Mesothelial cell of epicardium (in vitro differentiated cells): ENCODE measurements at places on chromosomes 5 and 9. TPM values are rescaled to one million over a fixed set of nuclear protein-coding genes. Genes with fewer than 3 reads are reported as not detected.

DNA sequence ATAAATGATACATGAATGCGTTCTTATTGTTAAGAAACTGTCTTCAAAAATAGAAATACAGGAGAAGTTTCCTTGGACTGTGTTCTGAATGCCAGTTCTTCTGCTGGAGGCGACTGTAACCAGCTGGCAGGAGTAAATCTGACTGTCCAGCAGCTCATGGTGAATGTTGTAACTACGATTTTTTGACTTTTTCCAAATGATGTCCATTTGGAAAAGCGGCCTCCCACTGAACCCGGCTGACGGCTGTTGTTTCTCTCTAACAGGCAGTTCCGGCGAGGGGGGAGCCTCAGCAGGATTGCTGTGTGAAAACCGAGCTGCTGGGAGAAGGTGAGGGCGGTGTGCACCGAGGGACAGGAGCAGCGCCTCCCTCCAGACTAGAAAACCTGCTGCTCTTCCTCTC, 91.9 kb downstream of the EHMT1 start:
- no peak for DNase-seq

DNA sequence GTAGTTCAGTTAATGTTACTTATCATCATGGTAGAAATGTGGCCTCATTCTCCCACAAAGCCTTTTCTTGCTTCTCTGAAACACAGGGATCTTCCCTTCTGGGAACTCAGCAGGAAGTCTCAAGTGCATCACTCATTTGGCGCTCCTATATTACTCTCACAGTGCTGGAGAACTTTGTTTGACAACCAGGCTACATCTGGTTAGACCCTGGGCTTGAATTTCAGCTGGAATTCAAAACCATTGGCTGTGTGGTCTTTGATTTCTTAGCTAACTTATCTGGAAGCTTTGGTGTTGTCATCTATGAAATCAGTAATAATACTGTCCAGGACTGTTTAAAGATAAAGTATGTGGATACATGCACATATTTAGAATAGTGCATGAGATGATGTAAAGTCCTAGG, 1777.1 kb downstream of the MAT2B start:
- DNase-seq = no peak

DNA sequence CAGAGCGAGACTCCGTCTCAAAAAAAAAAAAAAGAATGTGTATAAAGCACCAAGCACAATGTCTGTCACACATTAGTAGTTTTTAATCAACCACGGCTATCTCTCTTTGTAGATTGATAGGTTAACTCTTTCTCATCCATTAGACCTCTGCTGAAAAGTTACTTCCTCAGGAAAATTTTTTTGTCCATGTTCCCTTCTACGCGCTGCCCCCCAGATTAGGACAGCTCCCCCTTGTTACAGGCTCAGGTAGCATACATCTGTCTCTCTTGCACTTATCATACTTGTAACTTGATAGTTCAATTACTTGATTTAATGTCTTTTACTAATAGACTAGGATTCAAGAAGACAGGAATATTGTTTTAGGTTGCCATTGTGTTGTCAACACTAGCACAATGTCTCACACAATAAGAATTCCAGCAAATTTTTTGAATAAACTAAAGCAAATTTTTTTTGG, 1.5 kb downstream of the SPDL1 start:
- no peak for DNase-seq

DNA sequence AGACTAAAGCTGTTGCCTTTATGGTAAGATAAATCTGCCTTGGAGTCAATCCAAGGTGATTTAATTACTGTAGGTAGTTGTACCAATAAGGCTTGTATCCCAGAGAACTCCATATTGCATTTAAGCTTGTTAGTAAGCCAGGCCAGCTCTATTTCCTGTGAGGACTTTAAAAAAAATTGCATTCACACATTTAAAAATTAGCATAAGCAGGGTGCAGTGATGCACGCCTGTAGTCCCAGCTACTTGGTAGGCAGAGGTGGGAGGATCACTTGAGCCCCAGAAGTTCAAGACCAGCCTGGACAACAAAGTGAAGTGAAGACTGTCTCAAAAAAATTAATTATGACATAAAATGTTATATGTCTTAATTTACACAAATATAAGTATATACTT, 28.7 kb upstream of the ABL1 start:
- DNase-seq = no peak

- DNase-seq = no peak
Measured at GRCh38 chr9:70131296-70131695, 87.6 kb downstream of the MAMDC2 start.

- no peak for DNase-seq
Measured at GRCh38 chr5:63118221-63118620, 539.6 kb downstream of the LRRC70 start.

- DNase-seq = no peak
Measured at GRCh38 chr9:4537581-4537980, 47.3 kb downstream of the SLC1A1 start.

DNA sequence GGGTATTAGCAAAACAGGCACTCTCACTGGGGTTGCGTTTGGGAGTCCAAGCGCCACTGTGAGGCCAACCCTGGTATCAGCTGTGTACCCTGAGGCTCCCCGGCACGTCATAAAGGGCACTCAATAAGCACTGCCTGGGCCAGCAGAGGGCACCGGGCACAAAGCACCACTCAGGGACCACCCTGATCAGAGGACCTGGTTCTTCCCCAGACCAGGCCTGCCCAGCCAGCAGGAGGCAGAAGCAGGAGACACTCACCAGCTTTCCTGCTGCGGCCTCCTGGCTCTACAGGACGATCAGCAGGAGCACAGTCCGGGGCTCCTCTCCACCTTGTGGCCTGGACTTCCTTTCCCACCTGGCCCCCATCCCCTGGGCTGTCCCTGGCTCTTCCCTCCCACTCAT, 12.6 kb downstream of the MGAT1 start:
- no peak for DNase-seq

- DNase-seq = no peak
Measured at GRCh38 chr5:55324815-55325418, 17.1 kb downstream of the MTREX start.

DNA sequence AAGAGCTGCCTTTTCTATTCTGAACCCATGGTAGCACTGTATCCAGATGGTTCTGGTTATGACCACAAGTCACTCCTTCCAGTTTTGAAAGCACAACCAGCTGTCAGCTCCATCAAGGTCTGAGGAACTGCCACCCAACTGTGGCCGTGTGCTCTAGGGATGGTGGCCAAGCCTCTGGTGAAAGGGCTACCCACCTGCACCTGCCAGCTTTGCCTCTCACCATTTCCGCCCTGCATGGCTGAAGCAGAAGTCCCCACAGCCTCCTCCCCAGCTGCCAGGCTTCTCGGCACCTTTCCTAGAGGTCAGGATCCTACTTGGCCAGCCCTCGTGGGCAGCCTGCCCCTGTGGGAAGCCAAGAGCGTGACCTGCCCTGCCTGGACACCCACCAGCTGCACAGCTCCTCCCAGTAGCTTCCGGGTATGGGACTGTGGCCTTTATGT, 16.8 kb downstream of the SEMA5A start:
- DNase-seq = no peak

GRCh38 chr9:135320943-135321342, 158.6 kb upstream of the PPP1R26 start:
- no peak for DNase-seq

- no peak for DNase-seq
Measured at GRCh38 chr9:74753650-74754049, 134.1 kb downstream of the TRPM6 start.

DNA sequence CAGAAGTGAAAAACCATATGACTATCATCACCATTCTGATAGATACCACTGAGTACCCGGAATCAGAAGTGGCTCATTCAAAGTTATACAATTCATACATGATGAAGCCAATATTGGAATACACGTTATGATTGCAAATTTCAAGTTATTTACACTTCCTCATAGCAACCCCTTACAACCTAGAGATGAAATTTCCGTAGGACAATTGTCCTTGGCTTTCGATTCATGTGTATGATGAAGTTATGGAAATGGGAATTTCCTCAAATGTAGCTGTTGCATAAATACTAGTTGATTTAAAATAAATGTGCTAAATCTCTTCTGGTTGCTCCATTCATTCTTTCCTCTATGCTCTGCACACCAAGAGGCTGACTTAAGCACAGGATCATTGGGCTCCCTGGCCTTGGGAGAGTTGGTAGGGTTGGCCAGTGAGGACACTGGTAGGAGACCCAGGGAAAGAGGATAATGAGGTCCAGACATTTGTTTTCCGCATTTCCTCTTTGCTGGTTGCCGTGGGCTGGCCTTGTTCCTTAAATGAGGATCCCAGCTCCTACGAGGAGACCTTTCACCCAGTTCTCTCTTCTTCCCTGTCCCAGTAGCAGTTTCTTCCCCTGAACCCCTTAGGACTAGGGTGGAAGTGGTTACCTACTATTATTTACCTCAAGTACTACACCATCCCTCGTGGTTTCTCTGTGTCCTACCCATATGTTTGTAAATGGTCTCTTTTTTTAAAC, 90.3 kb downstream of the ZNF474 start:
- no peak for DNase-seq

- no peak for DNase-seq
Measured at GRCh38 chr5:157347301-157348048, 81.6 kb downstream of the CYFIP2 start.

DNA sequence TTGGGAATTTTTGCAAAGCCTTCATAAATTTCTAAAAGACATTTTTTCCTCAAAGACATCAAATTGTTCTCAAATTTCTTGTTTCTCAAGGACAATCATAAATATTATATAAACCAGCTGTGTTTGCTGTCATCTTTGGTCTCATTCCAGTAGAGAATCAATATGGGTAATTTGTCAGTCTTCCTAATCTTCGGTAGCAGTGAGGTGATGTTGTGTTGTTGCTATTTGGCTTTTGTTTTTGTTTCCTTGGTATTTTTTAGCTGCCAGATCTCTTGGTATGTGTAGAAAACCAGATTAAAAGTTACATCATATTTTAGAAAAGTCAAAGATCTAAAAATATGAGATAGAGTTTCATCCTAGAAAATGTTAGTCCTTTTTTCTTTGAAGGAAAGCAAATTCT, 87.5 kb downstream of the CAMK4 start:
- no peak for DNase-seq

GRCh38 chr9:16202221-16202620, 649.4 kb downstream of the CCDC171 start:
- no peak for DNase-seq

DNA sequence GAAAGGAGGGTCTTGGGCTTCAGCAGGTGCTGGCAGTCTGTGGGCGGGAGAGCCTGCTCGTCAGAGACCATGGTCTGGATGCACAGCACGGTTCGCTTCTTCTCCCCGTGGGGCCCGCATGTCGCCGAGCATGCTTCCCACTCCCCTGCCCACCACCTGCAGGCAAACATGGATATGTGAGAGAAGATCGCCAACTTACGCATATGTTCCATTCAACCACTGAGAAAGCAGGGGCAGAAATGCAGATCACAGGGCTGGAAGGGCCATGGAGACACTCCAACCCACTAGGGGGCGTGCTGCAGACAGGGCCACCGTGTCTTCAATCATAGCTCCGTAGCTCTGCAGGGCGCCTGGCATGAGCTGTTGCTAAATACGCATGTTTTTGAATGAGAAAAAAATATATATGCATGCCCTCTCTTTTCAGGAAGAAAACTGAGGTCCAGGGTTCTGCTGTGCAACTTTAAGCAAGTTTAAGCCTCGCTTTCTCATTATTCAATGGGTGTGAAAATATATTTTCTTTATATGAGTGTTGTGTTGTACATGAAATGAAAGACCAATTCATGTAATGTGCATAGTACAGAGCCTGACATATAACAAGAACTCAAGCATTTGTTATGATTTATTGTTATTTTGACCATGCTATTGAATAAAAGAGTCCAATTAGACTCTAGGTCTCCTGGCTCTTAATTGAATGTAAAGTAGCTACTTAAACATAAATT, 148.0 kb downstream of the TARS1 start:
- DNase-seq = no peak

- no peak for DNase-seq
Measured at GRCh38 chr5:158463938-158464337, 605.0 kb upstream of the CLINT1 start.

- DNase-seq = no peak
Measured at GRCh38 chr5:156201788-156202403, 125.1 kb upstream of the SGCD start.

GRCh38 chr5:142679744-142680143, 6.1 kb downstream of the FGF1 start:
- no peak for DNase-seq

- no peak for DNase-seq
Measured at GRCh38 chr5:148825716-148826052, 727 bp upstream of the ADRB2 start.

DNA sequence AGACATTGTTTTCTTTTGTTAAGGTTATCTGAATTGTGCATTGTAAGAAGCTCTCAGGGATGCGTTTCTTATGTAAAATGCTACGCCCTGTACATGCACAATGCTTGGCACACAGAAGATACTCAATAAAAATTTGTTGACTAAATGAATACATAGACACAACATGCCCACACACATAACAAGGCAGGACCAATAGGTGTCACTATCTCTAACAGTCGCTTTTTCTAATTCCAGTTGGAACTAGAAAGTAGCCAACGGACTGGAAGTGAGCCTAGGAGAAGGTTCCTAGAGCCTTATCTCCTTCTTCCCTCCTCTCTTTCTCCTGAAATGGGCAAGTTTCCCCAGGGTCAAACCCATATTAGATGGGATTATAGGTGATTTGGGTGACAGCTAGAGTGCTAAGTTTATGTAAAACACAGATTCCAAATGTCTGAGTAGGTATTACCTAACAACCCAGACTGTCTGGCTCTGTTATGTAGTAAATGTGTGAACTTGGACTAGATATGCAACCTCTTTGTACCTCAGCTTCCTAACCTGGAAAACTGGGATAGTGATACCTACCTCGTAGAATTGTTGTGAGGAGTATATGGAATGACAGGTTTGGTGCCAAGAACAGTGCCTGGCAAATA, 603.0 kb downstream of the RAB3C start:
- DNase-seq = no peak

DNA sequence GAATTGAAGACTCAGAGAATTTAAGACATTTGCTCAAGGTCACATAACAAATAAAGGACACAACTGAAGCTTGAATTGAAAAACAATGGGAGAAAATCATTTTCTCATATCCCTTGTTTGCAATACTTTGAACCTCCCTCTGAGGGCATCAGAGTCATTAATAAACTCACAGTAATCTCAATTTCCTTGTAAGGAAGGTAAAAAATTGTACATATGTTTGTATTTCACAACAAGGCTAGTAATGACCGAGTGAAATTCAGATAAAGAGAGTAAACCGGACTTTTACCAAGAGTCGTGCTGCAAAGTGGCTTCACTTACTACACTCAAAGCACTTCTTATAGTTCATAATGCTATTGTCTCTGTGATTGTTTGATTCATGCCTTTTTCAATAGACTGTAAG, 665.0 kb downstream of the NR2F1-AS1 start:
- no peak for DNase-seq

GRCh38 chr9:16193066-16193465, 640.2 kb downstream of the CCDC171 start:
- DNase-seq = no peak

SH3PXD2B gene
- 68.9 to 74.4 TPM (median 71.4 TPM) in 3 replicates for total RNA-seq

FNIP1 gene
- total RNA-seq = 35.1 to 36.9 TPM (median 36.9 TPM) in 3 replicates

LOX gene
- 16.3 to 17.4 TPM (median 16.9 TPM) in 3 replicates for total RNA-seq

TAF11L5 gene
- not detected in 3 replicates for total RNA-seq

TXNDC8 gene
- total RNA-seq = not detected in 3 replicates

GFRA3 gene
- total RNA-seq = 0.27 to 0.73 TPM (median 0.43 TPM) in 3 replicates

KCNIP1 gene
- total RNA-seq = 1.3 to 2.3 TPM (median 1.5 TPM) in 3 replicates

CCL28 gene
- not detected in 3 replicates for total RNA-seq

TEK gene
- total RNA-seq = 5.9 to 6.7 TPM (median 6.1 TPM) in 3 replicates

SLCO6A1 gene
- total RNA-seq = 5.7 to 6.2 TPM (median 5.9 TPM) in 3 replicates

TLR4 gene
- 0.66 to 1.7 TPM (median 0.78 TPM) in 3 replicates for total RNA-seq
